ENCODE measurements at places on chromosomes 1 and 21. TPM values are rescaled to one million over a fixed set of nuclear protein-coding genes. Genes with fewer than 3 reads are reported as not detected.

The GBP1 gene
- 38.4 TPM for total RNA-seq

The F3 gene
- total RNA-seq, result 19.9 TPM

GRCh38 chr1:168243636-168244212 lies 17.9 kb downstream of the SFT2D2 start:
- no peak for DNase-seq

The CFHR5 gene
- total RNA-seq, result not detected

The C1orf185 gene
- total RNA-seq, result not detected

- no peak for DNase-seq
Observed at GRCh38 chr1:31605908-31606427, 11.5 kb upstream of the HCRTR1 start.

DNA sequence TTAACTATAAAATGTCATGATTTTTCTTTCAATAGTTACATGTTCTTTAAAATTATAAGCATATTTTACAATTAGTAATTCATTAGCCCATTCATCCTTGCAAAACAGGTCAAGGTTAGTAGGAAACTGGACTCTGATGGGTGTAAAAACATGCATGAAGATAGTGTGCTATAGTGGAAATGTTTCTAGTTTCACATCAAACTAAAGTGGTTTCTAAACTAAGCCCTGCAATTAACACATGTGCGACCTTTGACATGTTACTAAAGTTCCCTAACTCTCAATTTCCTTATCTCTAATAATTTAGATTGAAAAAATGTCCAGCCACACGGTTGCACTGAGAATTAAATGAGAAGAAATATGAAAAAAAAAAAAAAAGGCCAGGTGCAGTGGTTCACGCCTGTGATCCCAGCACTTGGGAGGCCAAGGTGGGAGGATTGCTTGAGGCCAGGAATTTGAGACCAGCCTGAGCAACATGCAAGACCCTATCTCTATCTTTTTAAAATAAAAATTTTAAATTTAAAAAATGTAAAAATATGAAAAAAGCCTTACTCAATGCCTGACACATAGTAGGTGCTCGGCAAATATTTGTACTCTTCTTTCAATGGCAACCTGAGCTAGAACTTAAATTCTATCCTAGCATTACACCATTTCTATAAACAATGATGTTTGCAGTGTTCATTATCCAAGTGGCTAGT lies 44.1 kb upstream of the PALMD start:
- no peak for DNase-seq

DNA sequence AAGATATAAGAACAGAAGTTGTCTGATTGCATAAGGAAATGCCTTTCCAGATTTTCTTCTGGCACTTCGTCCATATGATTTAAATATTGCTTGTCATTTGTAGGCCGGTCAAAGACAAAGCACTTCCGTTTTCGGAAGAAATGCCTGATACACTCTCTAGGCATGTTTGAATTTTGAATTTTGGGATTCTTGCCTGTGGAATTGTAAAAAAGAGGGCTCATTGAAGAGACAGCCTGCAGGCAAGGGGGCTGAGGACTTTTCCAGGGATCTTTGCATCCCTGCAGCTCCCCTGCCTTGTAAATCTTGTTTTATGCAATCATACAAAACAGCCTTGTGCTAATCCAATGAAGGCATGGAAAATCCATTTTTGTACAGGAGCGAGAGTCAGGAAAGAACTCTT lies 7.4 kb downstream of the GBP4 start:
- no peak for DNase-seq

DNA sequence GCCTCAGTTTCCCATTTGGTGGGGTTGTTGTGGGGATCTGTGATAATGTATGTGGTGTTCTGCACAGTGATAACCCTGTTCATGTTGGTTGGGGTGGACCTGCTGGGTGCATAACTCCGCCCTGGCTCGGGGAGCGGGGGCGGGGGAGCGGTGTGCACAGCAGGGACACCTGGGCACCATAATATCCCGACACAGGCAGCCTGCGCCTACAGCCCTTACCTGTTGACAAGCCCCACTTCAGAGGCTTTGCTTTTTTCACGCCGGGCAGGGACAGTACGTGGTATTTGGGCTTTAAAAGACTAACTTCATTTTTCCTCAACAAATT lies 48.0 kb upstream of the ACOT11 start:
- DNase-seq, result no peak

The PEX19 gene
- 71.1 TPM for total RNA-seq

DNA sequence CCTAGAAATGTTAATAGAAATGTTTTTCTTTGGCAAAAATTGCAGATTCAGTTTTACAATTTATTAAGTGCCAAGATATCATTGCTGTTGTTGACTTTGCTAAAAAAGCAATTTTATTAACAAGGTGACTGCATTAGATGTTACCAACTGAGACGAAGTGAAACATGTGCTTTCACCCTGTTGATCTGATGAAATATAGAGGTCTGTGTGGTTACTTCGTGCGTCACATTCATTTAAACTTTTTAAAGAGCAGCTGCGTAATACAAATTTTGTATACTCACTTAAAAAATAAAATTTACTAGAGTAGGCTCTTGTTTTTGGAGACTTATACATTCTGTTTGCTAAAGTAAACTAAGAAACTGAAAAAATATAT lies 465.7 kb downstream of the USP25 start:
- DNase-seq, result no peak

The KAZN gene
- total RNA-seq, result 37.2 TPM

The SVBP gene
- total RNA-seq, result 36.6 TPM

- DNase-seq, result no peak
Observed at GRCh38 chr1:147570907-147571306, 29.6 kb downstream of the BCL9 start.

DNA sequence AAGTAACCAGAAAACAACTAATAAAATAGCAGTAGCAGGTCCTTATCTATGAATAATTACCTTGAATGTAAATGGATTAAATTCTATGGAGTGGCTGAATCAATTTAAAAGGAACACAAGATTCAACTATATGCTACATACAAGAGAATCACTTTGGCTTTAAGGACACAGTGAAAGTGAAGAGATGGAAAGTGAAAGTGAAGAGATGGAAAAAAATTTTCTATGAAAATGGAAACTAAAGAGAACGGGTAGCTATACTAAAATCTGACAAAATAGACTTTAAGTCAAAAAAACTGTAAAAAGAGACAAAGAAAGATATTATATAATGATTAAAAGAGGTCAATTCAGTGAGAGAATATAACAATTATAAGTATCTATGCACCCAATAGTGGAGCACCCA lies 54.7 kb downstream of the C1orf185 start:
- DNase-seq, result no peak

The CA6 gene
- not detected for total RNA-seq

DNA sequence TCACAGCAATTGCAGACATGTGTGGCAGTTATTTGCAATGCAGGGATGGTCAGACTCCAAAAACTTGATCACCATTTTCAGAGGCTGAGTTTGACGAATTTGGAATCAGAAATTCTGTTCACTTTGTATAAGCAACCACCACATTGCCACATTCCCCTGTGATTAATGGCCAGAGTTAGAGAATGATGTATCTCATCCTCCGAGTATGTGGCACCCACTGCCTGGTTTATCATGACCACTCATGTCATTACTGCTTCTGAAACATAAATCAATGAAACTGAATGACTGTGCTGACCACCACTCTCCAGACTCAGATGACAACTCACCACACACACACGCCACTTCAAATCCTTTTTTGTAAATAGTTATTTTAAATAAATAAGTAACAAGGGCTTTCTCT lies 66.6 kb upstream of the CACHD1 start:
- DNase-seq, result no peak

DNA sequence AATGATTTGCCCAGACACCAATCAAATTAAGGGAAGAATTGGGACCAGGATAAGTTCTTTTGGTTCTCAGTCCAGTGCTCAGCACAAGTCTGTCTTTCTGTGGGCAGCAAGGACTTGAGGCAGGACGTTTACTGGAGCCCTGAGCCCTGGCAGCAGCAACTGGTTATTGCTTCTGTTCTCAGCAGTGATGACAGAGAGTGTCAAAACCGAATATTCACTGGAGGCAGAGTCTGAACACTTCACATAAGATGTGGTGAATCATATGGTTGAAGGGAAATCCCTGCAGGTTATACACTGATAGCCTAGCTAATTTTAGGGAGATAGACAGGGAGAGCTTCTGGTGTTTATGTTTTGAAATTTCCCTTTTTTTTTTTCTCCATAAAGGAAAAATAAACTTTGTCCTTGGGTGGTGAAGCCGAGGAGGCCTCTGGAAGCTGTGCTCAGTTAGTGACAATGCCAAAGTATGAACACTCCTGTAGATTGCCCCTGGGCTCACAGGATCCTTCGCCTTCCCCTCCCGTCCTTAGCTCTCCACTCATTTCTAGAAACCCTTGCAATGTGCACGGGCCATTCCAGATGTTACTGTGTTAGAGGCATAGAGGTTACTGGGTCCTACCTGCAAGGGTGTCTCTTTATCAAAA lies 26.3 kb upstream of the TSPAN2 start:
- DNase-seq, result no peak

GRCh38 chr1:212438831-212439237 lies 6.1 kb downstream of the NENF start:
- no peak for DNase-seq

DNA sequence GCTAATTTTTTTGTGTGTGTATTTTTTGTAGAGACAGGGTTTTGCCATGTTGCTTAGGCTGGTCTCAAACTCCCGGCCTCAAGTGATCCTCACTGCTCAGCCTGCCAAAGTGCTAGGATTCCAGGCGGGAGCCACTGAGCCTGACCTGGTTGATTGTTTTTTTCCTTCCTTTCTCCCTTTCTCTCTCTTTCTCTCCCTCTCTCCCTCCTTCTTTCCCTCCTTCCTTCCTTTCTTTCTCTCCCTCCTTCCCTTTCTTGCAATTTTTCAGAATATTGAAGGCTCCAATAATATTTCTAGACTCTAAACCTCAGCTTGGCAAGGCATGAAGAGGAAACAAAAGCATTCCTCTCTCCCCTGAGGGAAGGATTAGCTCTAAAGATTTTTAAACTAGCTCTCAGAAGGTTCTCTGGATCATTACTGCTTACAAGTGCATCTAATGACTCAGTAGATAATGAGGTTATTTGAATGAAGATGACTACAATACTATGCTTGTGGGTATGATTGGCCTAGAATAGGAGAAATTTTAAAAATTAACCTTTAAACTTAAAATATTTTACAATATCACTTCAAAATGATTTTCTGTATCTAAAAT lies 68.5 kb upstream of the GADD45A start:
- DNase-seq, result no peak

DNA sequence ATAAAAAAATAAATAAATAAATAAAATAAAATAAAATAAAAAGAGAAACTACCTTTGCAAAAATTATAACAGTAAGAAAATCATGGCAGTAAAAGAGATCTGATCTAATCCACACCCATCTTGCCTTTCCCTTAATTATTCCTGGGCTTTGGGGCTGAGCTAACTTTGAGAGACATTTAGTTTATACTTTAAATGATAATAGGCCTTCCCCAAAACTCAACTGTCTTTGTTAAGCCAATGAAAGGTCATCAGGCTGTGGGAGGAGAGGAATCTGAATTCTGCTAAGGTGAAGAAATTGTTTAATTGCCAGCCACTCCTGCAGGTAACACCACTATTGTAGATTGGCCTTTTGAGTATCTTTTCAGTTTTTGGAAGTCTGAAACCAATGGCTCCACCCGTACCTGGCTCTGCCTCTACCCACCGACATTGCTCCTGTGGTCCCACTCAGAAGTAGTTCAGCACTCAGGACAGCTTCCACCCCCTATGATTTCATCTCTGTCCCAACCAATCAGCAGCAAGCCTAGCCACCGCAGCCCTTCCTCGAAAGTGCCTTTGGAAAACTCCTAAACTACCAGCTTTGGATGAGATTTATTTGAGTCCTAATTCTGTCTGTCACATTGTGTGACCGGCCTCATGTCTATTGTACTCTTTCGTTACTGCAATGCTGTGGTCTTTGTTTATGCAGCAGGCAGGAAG lies 23.0 kb upstream of the PNRC2 start:
- no peak for DNase-seq

- DNase-seq, result no peak
Observed at GRCh38 chr1:22096036-22096435, 43.5 kb downstream of the CDC42 start.

The C1orf210 gene
- total RNA-seq, result not detected

DNA sequence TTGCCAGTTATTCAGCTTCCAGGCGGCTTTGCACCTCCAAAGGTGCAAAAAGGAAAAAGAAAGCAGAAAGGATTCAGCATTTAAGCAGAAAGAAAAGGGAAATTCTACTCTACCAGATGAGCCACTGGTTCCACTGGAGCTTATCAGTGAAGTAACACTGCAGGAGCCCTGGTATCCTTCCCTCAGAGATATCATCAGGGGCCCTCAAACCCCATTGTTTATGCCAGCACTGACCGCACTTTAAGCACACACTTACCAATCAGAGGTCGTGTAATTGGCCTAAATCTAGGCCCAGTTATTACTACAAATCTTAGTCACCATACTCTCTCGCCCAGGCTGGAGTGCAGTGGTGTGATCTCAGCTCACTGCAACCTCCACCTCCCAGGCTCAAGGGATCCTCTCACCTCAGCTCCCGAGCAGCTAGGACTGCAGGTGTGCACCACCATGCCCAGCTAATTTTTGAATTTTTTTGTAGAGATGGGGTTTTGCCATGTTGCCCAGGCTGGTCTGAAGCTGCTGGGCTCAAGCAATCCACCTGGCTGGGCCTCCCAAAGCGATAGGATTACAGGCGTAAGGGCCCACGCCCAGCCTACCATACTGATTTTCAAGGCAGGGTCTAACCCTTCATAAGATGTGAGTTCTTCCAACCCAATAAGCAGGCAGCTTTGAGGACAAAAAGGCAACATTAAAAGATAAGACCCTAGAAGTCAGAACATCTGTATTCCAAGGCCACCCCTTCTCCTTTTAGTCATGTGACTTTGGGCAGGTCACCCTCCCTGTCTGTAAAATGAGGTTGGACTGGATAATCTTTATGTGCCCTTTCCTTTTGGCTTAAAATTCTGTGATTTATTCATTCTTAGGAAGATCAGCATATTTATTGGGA lies 125.3 kb downstream of the SYT2 start:
- DNase-seq, result no peak

GRCh38 chr1:181587870-181588438 lies 104.6 kb downstream of the CACNA1E start:
- DNase-seq, result no peak

The ODF2L gene
- 62.1 TPM for total RNA-seq

DNA sequence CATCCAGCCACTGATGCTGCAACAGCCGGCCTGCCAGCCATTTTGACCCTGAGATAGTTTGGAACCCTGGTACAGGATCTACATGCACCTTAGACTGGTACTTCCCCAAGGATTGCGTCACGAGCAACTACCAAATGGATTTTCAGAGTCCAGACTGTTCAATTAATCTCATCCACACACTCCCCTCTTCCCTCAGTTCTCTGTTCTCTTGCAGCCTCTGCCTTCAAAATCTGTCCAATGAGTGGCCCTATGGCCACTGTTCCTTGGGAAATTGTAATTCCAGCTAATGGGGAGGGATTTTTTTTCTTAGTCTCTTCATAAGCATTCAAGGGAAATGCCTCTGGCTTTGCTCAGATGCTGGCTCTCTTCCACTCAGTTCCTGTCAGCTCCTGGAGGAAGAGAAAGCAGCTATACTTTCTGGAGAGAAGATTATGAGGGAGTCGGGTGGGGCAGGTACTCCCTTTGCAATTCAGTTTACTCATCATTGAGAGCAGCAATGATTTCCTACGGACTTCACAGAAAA lies 19.8 kb upstream of the UAP1 start:
- DNase-seq, result no peak

- no peak for DNase-seq
Observed at GRCh38 chr1:185670187-185670627, 64.0 kb upstream of the HMCN1 start.

GRCh38 chr21:46092026-46092764 lies 5.7 kb upstream of the COL6A2 start:
- DNase-seq, result peak; percentile 77

GRCh38 chr1:66489972-66490601 lies 43.9 kb upstream of the SGIP1 start:
- DNase-seq, result no peak

Data from sciatic nerve (tissue), 2 donors.